ENCODE measurements at places on chromosomes 13 and 19.

DNA sequence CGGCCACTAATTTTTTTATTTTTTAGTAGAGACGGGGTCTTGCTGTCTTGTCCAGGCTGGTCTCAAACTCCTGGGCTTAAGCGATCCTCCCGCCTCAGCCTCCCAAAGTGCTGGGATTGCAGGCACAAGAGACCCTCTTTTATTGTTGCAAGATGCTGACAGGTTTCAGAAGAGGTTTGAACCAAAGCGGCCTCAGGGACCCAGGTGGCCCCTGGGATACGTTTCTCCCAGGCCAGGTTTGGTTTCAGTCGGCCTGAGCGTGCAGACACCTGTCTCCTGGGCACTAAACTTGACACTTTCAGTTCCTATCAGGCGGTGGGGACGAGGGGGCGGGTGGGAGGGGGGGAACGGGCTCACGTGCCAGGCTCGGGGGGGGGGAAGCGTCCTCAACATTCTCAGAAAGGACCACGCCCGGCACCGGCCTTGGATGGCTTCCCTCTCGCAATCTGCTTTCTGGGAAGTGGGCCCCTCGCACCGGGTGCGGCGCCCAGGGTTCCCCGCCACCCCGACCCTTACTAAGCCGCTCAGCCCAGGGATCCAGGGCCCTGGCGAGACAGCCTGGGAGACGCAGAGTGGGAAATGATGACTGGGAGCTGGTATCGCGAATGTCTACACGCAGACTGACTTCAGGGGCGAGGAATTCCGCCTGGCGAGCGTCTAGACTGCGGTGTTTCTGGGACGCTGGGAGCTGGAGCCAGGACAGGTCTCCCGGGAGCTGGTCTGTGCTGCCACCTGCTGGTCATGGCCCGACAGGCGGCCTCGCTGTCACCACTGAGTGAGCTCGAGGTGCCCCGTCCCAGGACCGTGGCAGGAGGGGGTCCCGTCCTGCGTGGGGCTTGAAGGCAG lies 91.6 kb downstream of the GNG7 start:
- peak; percentile 79 for DNase-seq

DNA sequence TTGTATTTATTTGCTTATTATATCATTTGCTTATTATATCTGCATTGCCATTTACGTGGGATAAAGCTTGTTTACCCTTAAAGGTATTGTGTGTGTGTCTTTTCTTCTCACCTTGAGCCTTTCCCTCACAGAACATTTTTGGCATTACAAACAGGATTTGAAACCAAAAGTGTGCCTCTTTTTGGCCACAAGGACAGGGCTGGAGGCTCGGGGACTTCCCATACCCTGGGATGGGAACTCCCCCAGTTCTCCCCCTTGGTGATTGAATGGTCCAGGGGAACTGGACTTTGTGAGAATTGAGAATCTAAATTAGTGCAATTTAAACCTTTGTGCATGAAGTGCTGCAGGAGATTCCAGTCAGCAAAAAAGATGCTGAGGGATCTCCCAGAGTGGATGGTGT lies 2.4 kb upstream of the ZNF506 start:
- DNase-seq, result no peak

- no peak for DNase-seq
Measured at GRCh38 chr19:16418597-16418962, 53.2 kb downstream of the EPS15L1 start.

- no peak for DNase-seq
Measured at GRCh38 chr19:2607712-2608601, 94.5 kb downstream of the GNG7 start.

DNA sequence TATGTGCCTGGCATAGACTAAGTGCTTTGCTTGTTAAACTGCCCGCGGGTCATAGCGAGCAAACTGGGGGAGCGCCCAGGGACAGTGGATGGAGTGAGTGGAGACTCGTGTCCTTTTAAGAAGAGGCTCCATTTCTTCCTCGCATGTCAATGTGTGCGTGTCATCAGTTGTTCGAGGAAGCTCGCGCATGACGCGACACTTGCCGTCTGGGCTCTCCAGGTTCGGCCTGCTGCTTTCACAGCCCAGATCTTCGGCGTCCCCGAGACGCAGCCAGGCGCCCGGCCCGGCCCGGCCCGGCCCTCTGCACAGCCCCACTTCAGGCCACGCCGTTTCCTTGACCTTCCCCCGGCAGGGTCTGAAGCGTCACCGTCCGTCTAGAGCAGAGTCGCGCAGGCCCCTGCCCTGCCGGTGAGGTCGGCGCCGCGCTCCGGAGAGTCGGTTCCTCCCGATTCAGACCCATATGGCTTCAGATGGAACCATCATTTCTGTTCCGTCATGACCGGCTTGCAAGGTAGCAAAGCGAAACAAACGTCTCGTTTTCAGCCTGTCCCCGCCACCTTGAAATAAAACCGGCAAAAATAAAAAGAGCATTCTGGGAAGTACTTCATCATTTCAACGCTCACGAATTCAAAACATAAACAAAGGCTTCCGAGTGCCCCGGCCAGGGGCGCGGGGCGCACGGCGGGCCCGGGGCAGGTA lies 599 bp upstream of the ARHGEF7 start:
- DNase-seq, result no peak

DNA sequence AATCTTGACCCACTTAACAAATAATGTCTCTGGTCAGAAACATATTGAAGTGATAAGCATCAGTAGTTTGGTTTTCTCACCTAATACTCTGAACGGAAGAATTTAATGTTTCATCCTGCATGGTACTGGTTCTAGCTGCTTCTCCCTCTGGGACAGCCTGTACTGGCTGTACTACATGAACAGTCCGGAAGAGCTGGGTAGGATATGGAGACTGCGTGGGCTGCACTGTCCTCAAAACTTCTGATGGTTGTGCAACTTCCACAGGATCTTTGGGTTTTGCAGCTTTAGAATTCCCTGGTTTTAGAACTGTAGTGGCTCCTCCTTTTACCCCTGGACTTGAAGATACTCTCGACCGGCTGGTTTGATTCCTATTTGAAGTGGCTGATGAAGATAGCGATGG lies 78.3 kb downstream of the ELF1 start:
- DNase-seq, result no peak

- DNase-seq, result no peak
Measured at GRCh38 chr13:91278291-91278690, 69.2 kb upstream of the MIR17HG start.

DNA sequence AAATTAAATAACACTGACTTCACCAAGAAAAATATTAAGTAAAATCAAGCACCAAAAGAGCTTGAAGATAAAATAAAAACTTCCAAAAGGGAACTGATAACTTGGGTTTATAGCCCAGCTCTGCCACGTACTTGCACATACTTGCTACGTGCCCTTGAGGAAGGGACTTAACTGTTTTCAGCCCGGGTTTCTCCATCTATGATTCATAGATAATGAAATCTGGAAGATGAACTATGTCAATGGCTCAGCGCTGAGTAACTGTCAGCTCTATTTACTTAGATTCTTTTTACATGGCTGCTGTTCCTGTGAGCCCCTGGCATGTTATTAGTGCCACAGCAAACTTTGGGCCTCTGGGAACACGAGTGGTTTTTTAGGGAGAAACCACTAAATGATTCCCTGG lies 9.6 kb upstream of the ZC3H13 start:
- DNase-seq, result no peak

DNA sequence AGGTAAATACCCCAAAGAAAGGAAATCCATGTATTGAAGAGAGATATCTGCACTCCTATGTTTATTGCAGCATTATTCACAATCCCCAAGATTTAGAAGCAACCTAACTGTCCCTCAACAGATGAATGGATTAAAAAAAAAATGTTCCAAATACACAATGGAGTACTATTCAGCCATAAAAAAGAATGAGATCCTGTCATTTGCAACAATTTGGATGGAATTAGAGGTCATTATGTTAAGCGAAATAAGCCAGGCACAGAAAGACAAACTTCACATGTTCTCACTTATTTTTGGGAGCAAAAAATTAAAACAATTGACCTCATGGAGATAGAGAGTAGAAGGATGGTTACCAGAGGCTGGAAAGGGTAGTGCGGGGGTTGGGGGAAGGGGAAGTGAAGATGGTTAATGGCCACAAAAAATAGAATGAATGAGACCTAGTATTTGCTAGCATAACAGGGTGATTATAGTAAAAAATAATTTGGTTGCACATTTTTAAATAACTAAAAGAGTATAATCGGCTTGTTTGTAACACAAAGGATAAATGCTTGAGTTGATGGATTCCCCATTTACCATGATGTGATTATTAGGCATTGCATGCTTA lies 9.7 kb upstream of the ZNF709 start:
- no peak for DNase-seq

- DNase-seq, result no peak
Measured at GRCh38 chr13:41107584-41108014, 25.0 kb downstream of the KBTBD6 start.
